ENCODE measurements at places on chromosomes 11 and 22.
A peak's percentile ranks its signal among the peaks of the same experiment; 100 is the strongest.

DNA sequence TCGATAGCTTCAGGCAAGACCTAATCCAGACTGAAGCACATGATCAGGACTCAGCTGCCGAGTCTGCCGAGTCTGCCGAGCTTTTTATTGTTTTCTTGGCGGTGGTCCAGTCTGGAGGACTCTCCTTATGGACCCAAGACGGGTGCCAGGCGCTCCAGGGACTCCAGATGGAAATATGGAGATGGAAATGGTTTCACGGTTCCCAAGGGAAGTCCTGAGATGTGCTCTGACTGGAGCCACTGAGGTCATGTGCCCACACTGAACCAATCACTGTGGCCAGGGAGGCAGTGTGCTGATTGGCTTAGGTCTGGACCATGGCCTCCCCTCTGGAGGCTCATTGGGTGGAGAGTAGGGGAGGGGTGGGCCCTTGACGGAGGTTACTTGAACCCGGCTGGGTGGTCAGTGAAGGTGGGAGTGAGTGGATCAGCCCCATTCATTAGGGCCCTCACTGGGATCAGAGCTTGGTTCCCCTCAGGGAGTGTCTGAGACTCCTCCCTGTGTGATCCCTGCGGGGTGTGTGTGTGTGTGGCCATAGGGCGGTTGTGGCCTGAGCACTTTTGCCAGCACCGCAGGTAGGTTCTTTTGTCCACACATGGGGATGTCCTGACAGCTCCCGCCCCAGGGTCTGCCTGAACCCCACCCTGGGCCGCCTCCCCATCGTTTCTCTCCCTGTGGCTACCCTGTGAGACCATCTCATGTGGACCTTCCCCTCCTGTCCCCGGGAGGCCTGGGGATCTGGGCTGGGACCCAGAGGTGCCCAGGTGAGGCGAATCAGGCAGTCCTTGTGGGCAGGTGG lies 14.0 kb downstream of the RPS6KA4 start:
- no peak for DNase-seq

DNA sequence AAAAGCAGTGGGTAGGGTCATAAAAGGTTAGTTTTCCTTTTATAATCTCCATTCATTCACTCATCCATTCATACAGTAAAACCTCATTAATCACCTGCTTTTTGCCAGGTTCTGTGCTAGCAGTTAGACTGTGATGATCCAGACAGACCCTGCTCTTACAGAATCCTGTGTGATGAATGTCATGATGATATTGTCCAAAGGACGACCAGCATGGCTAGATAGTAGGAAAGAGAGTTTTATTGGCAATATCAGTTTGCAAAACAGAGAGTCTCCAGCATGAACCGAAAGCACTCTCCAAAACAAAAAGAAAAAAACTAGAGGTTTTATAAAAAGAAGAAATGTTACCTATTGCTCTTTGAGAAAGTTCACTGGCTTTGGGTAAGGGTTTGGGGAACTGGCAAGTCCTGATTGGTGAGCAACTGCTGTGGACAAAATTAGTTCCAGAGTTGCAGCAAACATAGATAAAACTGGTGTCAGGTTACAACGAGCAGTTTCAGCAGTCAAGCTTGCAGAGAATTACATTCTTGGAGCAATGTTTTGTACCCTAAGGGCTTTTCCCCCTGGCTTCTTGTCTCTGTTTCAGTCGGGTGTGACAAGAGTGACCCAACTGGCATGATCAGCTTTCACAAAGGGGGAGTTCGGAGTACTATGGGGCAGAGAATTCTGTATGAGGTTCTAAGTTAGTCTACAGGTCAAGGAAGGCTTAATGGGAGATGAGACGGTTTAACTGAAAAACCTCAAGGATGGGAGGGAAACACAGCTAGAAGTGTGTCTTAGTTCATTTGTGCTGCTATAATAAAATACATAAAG lies 58.3 kb downstream of the HSD17B12 start:
- no peak for DNase-seq

DNA sequence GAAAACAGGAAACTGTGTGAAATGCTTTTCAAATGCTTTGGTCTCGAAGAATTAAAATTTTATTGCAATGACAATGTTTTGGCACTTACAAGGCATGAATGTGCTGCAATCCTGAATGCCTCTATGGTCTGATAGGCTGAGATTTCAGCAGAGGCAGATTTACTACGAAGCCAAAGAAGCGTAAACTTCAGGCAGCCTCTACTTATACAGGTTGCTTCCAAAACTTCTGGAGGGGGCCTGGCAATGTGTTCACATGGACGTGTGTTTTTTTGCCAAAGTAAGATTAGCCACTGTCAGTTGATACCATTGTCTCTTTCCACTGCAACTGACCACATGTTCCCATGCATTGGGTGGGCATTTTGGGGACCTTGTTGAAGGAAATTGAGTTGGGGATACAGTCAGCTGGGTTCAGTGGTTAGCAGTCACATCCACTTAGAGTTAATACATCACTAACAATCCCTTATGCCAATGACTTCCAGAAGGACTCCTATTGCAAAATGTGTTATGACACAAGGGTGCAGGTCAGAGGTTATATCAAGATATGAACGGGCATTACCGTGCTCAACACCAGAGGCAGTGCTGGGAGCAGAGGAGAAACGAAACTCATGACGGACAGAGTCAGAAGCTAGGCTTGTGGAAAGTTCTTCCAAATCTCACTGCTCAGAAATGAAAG lies 48.8 kb downstream of the ABTB2 start:
- no peak for DNase-seq

DNA sequence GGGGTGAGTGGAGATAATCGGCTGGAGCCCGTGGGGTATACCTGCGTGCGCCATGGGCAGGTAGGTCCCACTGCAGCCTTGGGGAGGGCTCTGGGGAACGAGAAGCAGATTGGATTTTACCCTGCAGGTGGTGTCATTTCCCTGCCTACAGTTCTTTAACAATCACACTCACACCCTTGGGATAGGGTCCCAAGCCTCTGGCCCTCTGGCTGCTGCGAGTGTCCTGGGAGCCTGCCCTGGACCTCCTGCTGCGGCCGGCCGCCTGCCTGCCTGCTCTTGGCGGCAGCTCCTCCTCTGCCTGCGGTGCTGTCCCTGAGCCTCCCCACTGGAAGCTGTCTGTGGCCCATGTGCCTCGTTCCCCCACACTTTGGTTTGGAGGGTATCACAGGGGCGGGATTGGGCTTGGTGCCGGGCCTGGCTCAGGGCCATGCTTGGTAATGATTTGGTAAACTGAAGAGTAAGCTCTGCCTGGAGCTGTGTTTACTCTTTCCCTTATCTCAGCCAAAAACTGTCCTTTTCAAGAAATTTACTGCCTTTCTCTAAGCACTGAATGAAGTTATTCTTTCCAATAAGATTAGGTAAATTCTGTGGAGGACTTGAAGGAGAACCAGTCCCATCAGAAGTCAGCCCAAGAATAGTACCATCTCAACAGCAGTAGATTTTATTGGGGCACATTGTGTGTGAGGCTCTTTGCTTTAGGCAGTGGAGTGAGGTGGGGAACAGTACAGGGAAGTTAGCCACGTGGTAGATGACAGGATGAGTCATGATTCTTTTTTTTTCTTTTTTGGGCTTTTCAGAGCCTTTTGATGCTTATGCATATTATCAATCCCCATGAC lies 53.7 kb downstream of the TBC1D22A start:
- DNase-seq = no peak

DNA sequence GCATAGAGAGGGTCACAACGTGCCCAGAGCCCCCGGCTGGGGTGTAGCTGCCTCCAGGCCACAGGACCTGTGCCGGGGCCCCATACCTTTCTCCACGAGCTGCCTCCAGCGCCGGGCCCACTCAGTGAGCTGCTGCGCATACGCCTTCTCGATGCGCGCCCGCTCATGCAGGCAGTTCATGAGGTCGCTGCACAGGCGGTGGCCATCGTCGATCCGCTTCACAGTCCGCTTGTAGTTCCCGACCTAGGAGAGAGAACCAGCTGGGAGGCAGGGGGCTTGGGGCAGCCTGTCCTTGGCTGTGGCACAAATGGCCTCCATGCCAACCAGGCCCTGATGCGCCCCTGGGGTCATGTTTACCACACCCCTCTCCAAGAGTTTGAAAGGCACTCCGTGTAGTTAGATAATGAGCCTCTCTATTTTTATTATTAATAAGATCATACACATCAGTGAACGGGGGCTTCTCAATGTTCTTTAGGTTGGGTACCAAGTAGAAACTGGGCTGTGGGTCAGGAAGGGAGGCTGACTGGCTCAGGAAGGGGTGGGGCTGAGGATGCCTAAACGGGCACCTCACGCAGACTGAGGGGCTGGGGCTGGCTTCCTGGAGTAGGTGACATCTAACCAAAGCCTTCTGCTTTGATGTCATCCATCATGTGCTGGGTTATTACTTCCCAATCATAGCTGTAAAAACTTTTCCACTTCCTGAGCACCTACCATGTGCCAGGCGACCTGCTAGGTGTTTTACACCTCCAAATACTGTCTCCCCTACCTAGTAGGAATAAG lies 36.5 kb upstream of the ARFGAP3 start:
- no peak for DNase-seq

- peak; percentile 39 for DNase-seq
Observed at GRCh38 chr22:38755155-38755910, 465 bp downstream of the SUN2 start.

- DNase-seq = no peak
Observed at GRCh38 chr11:73215191-73216134, 2.6 kb upstream of the P2RY2 start.
